ENCODE measurements at places on chromosomes 6 and 20. TPM values are rescaled to one million over a fixed set of nuclear protein-coding genes. Genes with fewer than 3 reads are reported as not detected.

Gene SEMG1
- not detected for total RNA-seq

Gene FLRT3
- 24.0 TPM for total RNA-seq

Gene TPX2
- 226 TPM for total RNA-seq

Gene NCOA7
- 2.8 TPM for total RNA-seq

Gene SLC22A2
- not detected for total RNA-seq

Gene RAMACL
- total RNA-seq, result 0.56 TPM

Gene FAM83C
- not detected for total RNA-seq

Gene CDH26
- not detected for total RNA-seq

Gene SLC32A1
- total RNA-seq, result 0.04 TPM

Gene GGTLC1
- total RNA-seq, result not detected

Gene MRAP2
- total RNA-seq, result 0.75 TPM

Gene LST1
- not detected for total RNA-seq

Gene ATP6V1G2
- 8.8 TPM for total RNA-seq

Gene CST4
- not detected for total RNA-seq

Gene GRM1
- total RNA-seq, result 0.79 TPM

Gene RBM39
- total RNA-seq, result 555 TPM

Gene C4A
- total RNA-seq, result 1.7 TPM

Gene CD40
- total RNA-seq, result 14.0 TPM

Gene BTN1A1
- total RNA-seq, result not detected
